Spinal cord (tissue), 10 donors: ENCODE measurements at places on chromosomes 3 and 15. TPM values are rescaled to one million over a fixed set of nuclear protein-coding genes. Genes with fewer than 3 reads are reported as not detected.

TMEM87A gene
- 95.1 TPM for total RNA-seq

GRM7 gene
- total RNA-seq = 37.0 TPM

ATP2B2 gene
- 94.5 TPM for total RNA-seq

C3orf22 gene
- total RNA-seq = not detected

DBR1 gene
- 19.9 TPM for total RNA-seq

SPESP1 gene
- total RNA-seq = 7.6 TPM

CCDC33 gene
- 7.4 TPM for total RNA-seq

FBXL2 gene
- total RNA-seq = 48.3 TPM

MED12L gene
- total RNA-seq = 12.5 TPM

C3orf80 gene
- total RNA-seq = 3.9 TPM

SCN5A gene
- total RNA-seq = 2.4 TPM

DNA sequence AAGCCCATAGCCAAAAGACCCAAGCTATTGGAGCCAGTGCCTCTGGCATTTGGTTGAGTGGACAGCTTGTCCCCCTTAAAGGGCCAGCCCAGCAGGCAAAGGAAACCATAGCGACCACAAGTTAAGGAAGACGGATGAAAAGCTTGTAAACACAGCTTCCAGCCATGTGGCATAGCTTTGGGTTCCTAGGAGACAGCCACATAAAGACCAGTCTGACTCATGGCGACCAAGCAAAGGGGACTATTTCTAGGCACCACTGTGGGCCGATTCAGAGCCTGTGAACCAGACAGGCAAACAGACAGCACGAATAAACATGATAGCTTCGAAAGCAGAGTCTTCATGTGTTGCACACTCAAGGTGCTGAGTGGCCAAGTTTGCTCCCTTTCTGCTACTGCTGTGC is 30.5 kb upstream of the SRGAP3 start:
- DNase-seq = peak; percentile 63

DNA sequence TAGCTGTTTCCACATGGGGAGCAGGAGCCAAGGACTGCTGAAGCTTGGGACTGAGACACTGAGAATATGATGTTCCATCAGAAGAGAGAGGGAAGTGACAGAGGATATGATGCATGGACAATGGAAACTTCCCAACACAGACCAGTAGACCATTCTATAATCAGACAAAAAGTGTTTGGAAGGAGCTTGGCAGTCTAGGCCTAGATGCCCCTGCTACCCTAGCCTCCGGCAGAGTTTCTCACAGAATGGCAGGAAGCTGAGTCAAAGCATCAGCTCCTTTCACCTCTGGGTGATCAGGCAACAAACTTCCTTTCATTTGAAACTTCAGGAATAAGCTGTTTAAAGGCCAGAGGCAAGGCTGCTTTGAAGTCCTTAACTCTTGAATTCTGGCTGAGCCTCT is 222.0 kb downstream of the NEK10 start:
- DNase-seq = no peak

GRCh38 chr3:5258526-5258925 is 71.0 kb downstream of the EDEM1 start:
- DNase-seq = no peak

- DNase-seq = no peak
Measured at GRCh38 chr3:188002626-188003138, 151.3 kb upstream of the LPP start.

- no peak for DNase-seq
Measured at GRCh38 chr15:52326756-52327155, 31.2 kb upstream of the MYO5C start.

- no peak for DNase-seq
Measured at GRCh38 chr3:71090207-71090606, 493.3 kb downstream of the FOXP1 start.

GRCh38 chr3:90062631-90063200 is 955.3 kb downstream of the EPHA3 start:
- DNase-seq = no peak

- no peak for DNase-seq
Measured at GRCh38 chr3:16432714-16433113, 80.8 kb downstream of the RFTN1 start.

DNA sequence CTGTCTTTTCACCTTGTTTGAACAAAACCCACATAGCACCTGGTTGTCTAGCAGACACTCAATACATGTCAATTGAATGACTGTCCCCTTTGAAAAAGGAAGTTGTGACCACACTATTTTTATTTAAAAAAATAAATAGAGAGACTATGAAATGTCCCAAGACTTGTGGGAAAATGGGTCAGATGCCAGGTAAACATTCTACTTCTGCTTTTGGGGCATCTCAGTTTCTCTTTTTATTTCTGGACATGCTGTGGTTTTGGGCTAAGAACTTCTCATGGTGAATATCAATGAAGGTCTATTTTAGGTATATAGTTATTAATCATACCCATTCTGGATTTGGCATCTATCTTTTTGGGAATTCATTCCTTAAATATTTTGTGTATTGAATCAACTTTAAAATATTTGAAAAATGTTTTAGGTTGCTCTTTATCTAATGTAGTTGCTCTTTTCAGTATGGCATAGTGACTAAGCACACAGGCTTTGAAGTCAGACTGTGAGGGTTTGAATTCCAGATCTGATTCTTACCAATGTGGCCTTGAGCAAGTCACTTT is 4.4 kb downstream of the TMEM45A start:
- DNase-seq = no peak

DNA sequence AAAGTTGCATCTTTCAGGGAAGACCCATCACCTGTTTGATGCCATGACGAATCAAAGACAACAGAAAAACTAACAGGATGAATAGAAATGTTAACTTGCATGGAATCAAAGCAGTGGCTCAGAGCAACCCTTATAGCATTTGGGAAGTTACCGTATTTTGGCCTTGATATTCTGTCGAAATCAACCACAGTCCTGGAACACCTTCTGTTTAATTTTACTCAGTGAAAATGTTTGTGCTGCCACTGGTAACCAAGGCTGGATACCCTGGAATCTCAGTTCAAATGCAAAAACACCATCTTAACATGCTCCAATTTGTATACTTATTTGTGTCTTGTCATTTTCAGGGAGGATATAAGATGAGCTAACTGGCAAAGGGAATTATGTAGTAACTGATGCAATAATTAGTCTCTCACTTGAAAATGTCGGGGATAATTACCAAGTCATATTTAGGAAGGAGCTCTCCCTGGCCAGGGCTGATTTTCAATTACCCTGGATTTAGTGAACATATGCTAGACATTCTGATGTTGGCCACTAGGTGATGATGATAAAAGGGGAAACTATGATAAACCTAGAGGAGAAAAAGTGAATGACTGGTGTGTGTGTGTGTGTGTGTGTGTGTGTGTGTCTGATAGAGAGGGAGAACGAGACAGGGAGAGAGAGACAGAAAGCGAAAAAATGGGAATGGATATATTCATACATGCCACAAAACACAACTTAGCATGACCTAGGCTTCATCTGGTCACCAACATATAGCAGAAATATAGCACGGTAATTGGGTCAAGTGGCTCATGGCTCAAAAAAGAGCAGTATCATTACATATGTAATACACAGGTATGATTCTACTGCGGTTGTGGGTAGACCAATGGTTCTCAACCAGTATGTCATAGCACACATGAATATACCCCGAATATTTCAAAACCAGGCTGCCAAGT is 19.0 kb upstream of the PRICKLE2 start:
- DNase-seq = no peak

DNA sequence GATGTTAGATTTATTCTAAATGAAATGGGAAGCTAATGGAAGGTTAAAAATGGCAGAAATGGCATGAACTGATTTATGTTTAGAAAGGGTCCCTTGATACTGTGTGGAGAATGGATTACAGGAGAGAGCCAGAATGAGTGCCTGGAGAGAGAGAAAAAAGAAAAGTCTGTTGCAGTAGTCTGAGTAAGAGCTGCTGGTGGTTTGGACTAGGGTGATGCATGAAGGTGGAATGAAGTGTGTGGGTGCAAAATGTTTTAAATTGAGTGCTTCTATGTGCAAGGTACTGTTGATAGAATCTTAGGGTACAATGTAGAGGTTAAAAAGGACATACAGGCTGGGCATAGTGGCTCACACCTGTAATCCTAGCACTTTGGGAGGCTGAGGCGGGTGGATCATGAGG is 11.4 kb upstream of the MGA start:
- DNase-seq = no peak

DNA sequence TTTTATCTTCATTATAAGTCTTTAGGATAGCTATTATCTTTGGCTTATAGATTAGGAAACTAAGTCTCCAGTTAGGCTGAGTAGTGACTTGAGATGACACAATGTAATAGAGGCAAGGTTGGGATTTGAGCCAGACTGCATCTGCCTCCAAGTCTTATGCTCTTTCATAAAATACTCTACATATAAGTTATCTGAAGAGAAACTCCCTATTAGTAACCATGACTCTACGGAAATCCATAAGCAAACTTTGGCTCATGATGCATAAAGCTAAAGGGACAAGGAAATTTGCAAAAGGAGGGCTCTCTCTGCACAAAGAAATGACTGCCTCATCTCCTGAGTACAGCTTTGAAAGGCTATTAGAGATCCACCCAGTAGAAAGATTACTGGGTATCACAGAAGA is 77.6 kb upstream of the FRMD4B start:
- DNase-seq = no peak

DNA sequence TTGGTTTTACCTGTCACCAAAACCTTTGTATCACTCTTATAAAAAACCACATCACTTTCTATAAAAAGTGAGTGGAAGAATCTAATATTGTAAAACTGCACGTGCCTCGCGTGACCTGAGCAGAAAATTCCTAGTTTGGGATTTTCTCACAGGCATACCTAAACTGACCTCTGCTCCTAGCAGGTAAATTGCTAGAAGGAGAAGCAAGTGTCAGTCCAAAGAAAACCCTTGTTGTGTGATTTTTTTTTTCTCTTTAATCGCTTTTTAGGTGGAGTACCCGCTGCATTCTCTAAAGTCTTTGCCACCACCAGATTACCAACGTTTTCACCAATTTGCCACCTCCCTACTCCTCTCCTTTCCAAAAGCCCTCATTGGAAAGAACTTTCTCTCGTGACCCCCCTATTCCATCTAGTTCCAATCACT is 534 bp upstream of the UBE2E1 start:
- DNase-seq = no peak

DNA sequence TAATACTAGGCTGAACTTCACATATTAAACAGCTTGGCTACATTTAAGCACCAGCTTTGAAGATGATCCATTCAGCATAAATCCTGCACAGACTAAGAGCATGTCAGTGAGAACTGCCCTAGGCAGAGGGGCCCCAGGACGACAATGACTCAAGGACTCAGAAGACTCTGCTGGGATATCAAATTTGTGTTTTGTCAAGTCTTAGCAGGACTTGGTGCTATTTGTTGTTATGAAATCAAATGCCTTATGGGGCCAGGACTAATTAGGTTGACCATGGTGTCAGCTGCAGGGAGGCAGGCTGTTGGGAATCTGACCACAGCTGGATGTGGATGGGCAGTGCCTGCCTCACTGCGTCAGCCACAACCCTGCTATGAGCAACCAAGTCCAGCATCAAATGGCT is 91.8 kb downstream of the RYR3 start:
- DNase-seq = peak; percentile 15

GRCh38 chr3:70849911-70850699 is 537.7 kb upstream of the MDFIC2 start:
- no peak for DNase-seq

- no peak for DNase-seq
Measured at GRCh38 chr3:70308760-70309159, 3.7 kb downstream of the MDFIC2 start.

DNA sequence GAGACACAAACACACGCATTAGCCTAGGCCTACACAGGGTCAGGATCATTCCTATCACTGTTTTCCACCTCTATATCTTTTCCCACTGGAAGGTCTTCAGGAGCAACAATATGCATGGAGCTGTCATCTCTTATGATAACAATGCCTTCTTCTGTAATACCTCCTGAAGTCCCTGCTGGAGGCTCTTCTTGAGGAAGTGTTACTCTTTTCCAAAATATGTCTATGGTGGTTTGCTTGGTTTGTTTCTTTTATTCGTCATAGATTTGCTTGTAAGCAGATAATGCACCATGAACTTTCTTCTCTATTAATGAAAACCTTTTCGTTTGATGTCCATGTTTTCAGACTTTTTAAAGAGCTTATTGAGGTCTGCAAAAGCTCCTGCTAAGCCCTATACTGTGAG is 109.3 kb downstream of the GMPS start:
- DNase-seq = no peak

- DNase-seq = no peak
Measured at GRCh38 chr3:130093741-130094391, 12.2 kb downstream of the ALG1L2 start.

- no peak for DNase-seq
Measured at GRCh38 chr3:82229397-82229796, 468.0 kb upstream of the GBE1 start.

DNA sequence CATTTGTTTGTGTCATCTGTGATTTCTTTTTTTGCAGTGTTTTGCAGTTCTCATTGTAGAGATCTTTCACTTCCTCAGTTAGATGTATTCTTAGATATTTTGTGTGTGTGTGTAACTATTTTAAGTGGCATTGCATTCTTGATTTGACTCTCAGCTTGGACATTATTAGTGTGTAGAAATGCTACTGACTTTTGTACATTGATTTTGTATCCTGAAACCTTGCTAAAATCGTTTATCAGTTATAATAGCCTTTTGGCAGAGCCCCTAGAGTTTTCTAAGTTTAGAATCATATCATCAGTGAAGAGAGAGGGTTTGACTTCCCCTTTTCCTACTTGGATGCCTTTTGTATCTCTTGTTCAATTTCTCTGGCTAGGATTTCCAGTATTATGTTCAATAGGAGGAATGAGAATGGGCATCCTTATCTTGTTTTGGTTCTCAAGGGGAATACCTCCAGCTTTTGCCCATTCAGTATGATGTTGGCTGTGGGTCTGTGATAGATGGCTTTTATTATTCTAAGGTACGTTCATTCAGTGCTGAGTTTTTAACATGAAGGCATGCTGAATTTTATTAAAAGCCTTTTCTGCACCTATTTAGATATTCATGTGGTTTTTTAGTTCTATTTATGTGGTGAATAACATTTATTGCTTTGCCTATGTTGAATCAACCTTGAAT is 211.7 kb downstream of the MBNL1 start:
- DNase-seq = no peak

GRCh38 chr3:112308151-112308911 is 14.3 kb upstream of the SLC9C1 start:
- peak; percentile 91 for DNase-seq

- peak; percentile 50 for DNase-seq
Measured at GRCh38 chr3:170414202-170414663, 4.4 kb upstream of the CLDN11 start.

DNA sequence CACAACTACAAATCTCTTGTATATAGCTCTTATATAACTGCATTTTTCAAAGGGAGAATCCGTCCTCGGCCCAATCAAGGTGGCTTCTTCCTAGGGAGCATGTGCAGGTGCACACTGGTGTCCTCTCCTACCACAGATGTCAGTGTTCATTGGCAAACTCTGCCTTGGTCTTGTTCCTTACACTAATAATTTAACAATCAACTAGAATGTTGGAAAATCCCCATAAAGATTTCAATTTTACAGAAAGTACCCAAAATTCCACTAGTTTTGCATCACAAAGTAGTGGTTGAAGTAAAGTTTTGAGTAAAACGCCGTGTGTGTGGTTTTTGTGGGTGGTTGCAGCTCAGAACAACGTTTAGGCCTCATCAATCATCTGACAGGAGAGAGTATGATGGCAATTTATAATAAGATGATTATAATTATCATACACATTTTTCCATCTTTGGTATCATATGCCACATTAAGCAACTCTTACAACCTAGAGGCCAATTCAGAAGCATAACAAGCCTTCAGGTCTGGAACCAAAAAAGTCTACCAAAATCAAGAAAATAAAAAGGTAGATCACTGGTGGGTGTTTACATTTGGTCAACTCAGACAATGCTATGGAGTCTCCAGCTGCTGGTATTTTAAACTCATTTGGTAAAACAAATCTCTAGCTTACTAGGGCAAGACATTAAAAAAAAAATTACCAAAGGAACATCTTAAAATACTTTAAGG is 128.9 kb upstream of the BHLHE40 start:
- no peak for DNase-seq
